Right atrium auricular region (tissue), 2 donors: ENCODE measurements at places on chromosomes 3 and 15. TPM values are rescaled to one million over a fixed set of nuclear protein-coding genes. Genes with fewer than 3 reads are reported as not detected.

- no peak for DNase-seq
Observed at GRCh38 chr3:174206607-174207192, 652.4 kb upstream of the NAALADL2 start.

DNA sequence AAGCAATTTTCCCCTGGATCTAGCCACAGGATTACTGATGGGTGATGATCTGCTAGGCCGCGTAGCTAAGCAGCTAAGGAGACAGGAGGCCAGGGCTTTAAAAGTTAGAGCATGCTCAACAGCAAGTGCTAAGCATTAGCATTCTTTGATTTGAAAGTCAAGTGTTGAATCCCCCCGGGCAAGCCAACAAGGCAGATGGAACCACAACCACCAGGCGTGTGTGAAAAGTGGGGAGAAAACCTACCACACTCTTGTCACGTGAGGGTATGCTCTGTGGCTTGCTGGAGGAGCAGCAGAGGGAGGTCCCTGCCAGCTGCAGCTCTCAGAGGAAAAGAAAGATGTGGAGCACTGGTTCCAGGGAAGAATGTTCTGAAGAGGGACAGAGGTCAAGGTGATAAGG, 20.9 kb downstream of the SLC51A start:
- no peak for DNase-seq

GRCh38 chr3:47533481-47533880, 20.0 kb upstream of the ELP6 start:
- DNase-seq, result no peak

DNA sequence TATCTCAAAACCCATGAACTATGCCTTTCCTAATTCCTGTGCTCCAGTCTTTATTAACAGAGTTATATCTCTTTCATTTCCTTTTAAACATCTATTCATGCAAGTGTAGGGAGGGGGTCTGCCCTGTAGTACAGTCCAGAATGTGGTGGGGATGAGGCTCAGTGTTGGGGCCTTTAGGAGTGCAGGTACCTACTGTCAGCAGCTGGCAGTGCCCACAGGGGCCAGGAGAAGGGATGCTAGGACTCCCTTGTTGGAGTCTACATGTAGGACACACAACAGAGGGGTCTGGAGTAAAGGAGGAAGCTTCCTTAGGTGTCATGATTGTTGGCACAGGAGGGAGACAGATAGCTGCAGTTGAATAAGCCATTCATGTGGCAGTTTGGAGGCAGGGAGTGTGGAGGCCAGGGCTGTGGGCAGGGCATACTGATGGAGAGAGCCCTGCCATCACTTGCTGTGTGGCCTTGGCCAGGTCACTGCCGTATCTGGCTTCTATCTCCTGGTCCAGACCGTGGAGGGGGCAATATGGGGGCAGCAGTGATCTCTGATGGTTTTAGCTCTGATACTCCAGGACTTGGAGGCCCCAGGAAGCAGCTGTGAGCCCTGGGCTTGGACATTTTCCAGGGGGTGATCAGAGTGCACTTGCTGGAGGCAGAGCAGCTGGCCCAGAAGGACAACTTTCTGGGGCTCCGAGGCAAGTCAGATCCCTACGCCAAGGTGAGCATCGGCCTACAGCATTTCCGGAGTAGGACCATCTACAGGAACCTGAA, 29.5 kb downstream of the ESYT3 start:
- peak; percentile 42 for DNase-seq

The ASB14 gene
- total RNA-seq, result 2.5 TPM

The MUSTN1 gene
- total RNA-seq, result 43.8 TPM
